ENCODE measurements at places on chromosomes 13 and 19.

GRCh38 chr19:15398501-15399233 lies 19.1 kb upstream of the AKAP8 start:
- no peak for DNase-seq

- DNase-seq = no peak
Observed at GRCh38 chr19:29927944-29928625, 14.0 kb upstream of the URI1 start.

- no peak for DNase-seq
Observed at GRCh38 chr13:109773276-109773675, 13.1 kb downstream of the IRS2 start.

DNA sequence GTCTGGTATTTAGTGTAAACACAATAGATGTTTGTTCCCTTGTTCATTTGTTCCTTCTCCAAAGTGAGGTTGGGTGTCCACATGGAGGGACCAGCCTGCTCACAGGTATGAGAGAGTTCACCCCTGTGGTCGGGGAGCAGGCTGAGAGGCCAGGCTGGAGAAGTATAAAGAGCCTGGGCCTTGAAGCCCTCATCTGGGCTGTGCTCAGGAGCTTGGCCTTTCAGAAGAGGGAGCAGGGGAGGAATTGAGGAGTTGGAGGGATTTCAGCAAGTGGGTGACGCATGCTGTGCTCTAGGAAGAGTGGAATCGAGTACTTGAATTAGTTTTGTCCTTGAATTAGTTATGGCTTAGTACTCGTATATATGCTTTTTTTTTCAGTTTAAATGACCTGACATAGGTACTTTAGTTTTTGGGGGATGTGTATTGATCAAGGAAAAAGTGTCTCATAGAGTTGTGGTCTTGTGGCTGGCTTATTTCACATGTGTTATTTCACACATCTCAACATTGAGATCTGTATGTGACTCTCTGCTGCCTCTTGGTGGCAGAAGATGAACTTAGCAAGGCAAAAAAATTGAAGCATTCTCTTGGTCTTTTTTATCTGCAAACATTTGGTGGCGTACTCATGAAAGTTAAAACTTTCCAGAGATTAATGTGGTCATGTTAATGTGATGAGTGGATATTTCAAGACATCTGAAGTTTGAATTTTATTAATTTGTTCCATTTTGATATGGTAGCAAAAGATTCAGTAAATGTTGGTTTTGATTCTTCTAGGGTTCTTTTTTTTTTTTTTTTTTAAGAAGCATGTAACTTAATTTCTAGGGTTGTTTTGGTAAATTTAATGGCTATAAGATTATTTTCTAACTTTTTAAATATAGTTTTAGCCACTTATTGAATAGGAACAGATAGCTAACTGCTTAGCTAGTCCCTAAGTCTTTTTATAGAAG lies 54.3 kb downstream of the SLAIN1 start:
- no peak for DNase-seq

GRCh38 chr13:30735872-30736175 lies 481 bp downstream of the ALOX5AP start:
- no peak for DNase-seq

- DNase-seq = no peak
Observed at GRCh38 chr19:6412447-6413091, 12.0 kb downstream of the KHSRP start.

DNA sequence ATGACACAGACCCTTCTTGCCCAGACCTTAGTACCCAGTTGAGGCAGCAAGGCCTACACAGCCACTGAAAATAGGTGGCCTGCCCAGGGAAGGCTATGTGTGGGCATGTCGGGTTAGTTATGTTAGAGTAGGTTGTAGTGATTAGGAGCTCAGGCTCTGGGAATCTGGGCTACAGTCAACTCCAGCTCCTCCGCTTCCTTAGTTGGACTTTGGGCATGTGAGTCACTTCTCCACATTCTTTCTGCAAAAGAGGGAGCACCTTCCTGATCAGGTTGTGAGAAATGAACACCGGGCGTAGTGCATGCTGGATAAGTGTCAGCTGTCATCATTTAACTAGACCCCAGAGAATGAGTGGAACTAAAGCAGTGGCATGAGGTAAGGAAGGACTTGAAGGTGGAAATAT lies 64.8 kb downstream of the ARHGAP35 start:
- DNase-seq = no peak

- DNase-seq = no peak
Observed at GRCh38 chr19:4009990-4010807, 2.7 kb downstream of the PIAS4 start.

DNA sequence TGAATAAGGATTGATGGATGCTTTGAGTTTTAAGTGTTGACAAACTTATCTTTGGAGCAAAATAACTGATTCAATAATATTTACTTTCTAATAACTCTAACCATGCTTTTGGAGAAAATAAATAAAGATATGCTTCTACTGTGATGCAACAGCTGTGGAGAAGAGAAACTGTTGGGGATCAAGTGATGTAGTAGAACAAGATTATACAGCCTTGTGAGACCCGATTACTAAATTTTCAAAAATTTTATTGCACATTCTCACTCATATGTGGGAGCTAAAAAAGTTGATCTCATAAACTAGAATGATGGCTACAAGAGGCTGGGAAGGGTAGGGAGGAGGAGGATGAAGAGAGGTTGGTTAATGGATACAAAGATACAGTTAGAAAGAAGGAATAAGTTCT lies 85.5 kb upstream of the OXGR1 start:
- no peak for DNase-seq

DNA sequence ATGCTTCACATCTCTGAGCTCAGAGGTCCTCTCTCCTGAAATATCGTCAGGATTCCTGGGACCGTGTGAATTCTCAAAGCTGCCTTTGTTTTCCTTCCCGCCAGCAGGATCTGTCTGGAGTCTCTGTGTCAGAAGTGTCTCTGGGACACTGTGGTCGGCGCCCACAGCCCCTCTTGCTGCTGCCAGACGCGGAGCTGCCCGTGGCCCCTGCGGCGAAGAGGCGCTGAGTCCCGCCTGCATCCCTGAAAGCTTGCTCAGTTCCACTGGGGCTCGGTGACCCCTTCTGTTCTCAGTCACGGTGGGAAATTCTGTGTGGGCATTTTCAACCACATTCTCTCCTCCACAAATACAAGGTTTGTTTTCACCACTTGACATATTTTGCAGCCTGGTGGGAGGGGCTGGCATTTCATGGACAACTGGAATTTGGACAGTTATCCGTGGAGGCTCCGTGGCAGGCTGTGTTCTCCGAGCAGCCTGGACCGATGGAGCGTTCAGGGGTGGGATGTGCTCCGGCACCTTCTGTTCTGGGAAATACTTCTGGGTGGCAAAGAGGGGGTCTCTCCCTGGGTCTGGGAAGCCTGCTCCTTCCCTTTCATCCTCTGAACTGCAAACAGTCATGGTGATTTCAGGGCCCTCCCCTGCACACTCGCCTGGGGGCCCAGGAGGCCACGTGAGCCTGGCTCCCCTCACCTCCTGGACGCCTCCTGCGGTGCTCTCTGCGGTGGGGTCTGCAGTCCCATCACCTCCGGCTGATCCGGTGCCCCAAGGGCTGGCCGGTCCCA lies 42.6 kb upstream of the GRTP1 start:
- DNase-seq = no peak
